ENCODE measurements at places on chromosomes 7 and 10.

- DNase-seq: no peak
Observed at GRCh38 chr7:139850906-139851305, 21.8 kb downstream of the TBXAS1 start.

DNA sequence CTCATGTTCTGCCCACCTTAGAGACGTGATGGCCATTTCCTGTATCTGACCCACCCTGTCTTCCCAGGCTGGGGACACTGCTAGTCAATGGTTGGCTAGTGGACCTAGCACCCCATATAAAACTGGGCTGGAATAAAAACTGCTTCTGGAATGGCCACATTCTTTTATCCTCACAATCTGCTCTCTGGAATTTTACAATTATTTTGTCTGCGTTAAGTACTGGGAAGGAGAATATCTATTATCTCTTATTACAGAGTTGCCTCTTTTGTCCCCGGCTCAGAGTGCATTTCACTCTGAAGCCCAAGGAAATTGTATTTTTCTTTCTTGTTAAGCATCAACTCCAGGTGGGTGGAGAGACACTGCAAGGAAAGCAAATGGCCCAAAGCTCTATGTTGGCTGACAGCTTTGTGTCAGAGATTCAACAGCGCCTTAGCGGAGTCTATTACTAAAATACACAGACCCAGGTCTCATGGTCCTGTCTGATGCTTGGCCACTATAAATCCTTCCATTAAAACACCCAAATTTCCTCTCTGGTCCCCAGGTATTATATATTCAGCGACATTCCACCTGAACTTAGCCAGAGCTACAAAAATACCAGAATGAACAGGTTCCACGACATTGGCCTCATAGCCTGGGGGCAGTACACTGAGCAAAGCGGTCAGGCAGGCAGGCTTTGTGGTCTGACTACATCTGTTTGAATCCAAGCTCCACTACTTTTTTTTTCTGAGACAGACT is 121.7 kb downstream of the PRPF18 start:
- DNase-seq: no peak

- DNase-seq: no peak
Observed at GRCh38 chr10:24157567-24157966, 51.4 kb upstream of the KIAA1217 start.

GRCh38 chr7:127905491-127906330 is 125.5 kb downstream of the LRRC4 start:
- DNase-seq: peak; percentile 49

GRCh38 chr7:45623740-45624391 is 49.7 kb downstream of the ADCY1 start:
- no peak for DNase-seq

- DNase-seq: no peak
Observed at GRCh38 chr10:124537166-124537725, 75.6 kb downstream of the LHPP start.

GRCh38 chr10:43083764-43084163 is 6.9 kb downstream of the RET start:
- no peak for DNase-seq

DNA sequence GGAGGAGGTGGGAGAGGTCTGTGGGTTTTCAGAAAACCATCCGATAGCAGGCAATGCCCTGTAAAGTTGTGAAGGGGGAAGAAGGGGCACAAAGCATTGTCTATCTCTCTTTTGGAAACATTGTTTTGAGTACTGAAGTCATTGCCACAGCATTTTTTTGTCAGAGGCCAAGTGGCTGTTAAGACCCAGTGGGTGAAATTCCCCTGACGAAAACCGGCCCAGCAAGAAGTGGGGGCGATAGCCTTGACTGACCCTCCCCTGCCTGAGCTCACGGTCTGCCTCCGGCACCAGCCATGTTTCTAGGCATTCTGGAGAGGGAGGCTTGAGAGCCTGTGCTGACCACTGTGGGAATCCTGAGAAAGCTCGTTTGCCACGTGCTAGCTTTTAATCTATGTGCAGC is 144.7 kb downstream of the RPS24 start:
- no peak for DNase-seq

GRCh38 chr7:71457846-71458590 is 326.1 kb downstream of the GALNT17 start:
- no peak for DNase-seq

- DNase-seq: peak; percentile 87
Observed at GRCh38 chr7:2607122-2607922, 24.5 kb upstream of the TTYH3 start.

- DNase-seq: no peak
Observed at GRCh38 chr7:30214651-30215137, 69.7 kb upstream of the ZNRF2 start.

DNA sequence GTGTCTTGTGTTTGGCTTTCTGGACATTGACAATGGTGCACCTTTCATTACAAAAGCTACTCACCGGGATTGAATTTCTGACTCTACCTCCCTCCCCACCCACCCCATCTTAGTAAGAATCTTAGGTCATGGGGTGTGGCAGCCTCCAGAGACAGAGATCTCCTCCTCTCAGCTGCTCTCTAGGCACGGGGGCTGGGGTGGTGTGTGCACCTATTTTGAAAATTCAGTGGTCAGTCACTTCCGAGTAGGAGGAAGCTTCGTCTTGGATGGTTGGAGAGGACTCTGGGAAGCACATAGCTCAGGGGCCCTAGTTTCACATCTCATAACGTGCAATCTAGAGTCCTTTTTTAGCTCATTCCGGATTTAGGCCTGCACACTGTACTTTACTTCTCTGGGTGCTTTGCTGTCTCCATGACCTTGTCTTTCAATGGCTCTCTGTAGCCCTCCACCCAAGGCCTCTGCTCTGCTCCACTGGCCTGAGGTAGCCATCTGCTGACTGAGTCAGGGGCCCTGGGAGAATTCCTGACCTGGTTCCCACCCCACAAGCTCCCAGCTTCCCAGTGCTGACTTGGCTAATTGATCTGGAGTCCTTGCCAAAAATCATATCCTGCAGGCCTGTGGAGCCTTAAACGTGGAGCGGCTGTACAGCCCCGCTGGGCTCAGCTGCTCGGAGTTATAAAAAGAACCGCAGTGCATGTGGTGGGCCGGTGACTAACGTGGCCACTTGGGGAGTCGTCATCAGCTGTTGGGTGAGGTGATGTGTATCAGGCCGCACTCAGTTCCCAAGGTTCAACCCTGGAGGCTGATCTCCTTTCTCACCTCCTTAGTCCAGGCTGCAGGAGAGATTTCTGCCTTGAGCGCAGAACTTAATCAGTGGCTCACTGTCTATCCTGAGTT is 19.3 kb upstream of the ADAMTS14 start:
- peak; percentile 92 for DNase-seq

GRCh38 chr10:29636178-29636577 is 1.4 kb upstream of the SVIL start:
- DNase-seq: peak; percentile 51

DNA sequence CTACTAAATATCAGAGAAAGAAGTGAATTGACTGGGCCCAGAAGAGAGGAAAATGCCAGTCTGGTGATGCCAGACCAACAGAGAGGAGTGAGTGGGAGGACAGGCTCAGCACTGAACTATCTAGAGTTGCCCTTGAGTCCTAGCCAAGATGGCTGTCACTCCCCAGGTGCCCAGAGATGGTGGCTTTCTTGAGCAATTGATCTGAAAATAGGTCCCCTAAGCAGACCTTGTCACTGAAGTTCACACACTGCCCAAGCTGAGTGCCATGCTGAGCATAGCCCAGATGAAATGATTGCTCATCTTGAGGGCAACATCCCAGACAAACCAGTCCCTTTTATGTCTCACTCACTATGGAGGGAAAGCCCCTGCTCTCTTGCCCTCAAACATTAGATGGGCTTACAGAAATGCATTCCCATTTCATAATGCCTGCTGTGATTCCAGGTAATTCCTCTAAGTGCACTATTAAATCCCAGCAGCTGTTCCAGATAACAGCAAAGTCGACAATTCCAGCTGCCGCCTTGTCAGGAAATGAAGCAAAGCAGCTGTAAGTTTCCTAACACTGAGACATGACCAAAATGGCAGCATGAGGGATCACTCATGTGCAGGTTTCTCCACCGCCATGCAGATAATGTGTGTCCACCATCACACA is 329.4 kb downstream of the KCNMA1 start:
- no peak for DNase-seq

- peak; percentile 82 for DNase-seq
Observed at GRCh38 chr10:43671659-43672531, 23.2 kb upstream of the ZNF32 start.

GRCh38 chr7:155752756-155753445 is 59.4 kb downstream of the SHH start:
- DNase-seq: no peak

DNA sequence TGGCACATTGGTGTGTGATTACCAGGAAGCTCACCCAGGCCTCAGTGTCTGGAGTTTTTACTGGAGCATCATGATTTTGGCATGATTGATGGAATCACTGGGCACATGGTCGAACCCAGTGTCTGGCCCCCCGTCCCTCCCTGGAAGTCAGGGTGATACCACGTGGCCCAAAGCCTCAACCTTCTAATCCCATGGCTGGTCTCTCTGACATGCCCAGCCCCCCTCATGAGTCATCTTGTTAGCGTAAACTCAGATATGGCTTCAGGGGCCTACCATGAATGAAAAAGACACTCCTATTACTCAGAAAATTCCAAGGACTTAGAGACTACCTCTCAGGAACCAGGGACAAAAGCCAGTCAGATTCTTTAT is 109.3 kb downstream of the GRK5 start:
- peak; percentile 74 for DNase-seq

- DNase-seq: no peak
Observed at GRCh38 chr7:40526951-40527715, 392.3 kb downstream of the SUGCT start.

- no peak for DNase-seq
Observed at GRCh38 chr10:69492746-69493462, 41.6 kb downstream of the TSPAN15 start.

DNA sequence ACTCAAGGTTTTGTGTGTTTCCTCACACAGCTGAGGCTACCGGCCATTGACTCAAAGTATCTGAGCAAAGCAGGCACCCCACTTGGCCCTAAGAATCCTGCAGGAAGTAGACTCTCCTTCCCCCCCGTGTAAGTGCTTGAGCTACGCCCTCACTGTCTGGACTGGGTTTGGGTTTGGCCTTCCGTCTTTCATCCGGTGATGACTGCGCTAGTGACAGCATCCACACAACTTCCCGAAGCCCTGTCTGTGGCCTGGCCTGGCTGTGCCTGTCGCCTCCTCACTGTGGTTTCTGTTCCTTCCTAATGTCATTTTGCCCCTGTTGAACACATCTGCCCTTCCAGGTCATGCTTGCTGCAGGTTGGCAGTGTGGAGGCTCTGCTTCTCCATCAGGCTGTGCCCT is 14.5 kb downstream of the C7orf57 start:
- DNase-seq: no peak

GRCh38 chr7:28018020-28018419 is 162.6 kb downstream of the JAZF1 start:
- no peak for DNase-seq

DNA sequence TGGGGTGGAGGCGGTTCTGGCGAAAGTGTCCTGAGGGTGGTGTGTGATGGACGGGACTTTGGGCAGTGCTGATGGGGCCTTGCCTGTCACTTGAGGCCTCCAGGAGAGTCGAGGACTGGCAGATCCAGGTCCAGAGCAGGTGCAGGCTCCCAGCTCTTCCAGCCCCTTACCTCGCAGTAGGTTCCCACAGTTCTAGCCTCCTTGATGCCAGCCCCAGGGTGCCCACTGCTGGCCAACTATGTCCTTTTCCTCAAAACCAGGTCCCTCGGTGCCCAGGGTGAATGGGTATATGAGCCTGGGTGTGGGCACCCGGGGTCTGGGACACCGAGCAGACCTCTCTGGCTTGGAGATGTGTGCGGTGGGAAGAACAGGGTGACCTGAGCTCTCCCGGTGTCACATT is 8.3 kb downstream of the FAM20C start:
- DNase-seq: no peak

GRCh38 chr7:17131060-17131345 is 167.4 kb upstream of the AHR start:
- no peak for DNase-seq

DNA sequence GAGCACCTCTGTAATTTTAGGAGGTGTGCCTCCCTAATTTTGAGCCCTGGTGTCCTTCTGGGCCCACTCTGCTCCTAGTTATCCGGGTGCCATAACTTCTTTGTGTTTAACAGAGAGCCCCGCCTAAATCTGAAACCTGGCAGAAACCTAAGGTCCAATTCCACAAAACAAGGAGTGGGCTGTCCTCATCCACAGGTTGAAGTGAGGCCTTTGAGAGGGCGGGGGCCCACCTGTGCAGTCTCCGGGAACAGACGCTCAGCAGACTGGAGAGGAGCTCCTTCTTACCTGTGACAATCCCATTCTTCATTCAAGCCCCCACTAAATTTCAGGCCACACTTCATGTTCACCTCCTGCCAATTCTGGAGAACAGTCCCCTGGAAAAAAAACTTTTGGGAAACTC is 10.9 kb downstream of the TMEM72 start:
- no peak for DNase-seq

GRCh38 chr10:63137306-63137705 is 4.2 kb downstream of the NRBF2 start:
- peak; percentile 47 for DNase-seq

GRCh38 chr7:137923380-137923779 is 76.6 kb upstream of the DGKI start:
- peak; percentile 68 for DNase-seq

DNA sequence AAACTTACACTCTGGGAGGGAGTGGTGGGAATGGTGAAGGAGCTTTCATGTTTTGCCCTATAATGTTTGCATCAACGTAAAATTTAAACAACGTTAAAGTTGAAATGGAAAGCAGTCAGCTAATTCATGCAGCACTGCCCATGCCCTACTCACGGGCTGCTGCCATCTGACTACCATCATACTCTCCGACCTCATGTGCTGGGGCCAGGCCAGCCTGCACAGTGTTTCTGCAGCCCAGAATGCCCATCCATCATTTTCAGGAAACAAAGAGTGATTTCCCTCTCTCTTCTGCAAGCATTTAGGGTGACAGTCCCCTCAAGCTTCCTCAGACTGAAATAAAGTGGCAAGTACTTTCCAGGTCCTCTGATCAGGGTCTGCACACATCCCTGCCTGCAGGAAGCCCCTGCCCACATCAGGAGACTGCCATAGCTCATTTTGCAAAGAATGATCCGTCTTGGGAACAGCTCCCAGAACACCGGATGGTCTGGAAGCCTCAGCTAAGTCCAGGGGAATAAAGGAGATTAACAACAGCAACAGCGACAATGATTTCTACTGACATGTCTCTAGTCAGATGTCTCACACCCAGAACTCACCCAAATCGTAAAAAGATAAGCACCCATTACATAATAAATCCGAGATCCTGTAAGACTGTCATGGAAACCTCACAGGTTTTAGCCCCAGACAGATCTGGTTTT is 40.3 kb downstream of the ARHGAP22 start:
- no peak for DNase-seq

GRCh38 chr10:80075781-80076180 is 2.7 kb upstream of the TMEM254 start:
- peak; percentile 14 for DNase-seq

GRCh38 chr7:618539-619367 is 99.1 kb upstream of the PDGFA start:
- no peak for DNase-seq

DNA sequence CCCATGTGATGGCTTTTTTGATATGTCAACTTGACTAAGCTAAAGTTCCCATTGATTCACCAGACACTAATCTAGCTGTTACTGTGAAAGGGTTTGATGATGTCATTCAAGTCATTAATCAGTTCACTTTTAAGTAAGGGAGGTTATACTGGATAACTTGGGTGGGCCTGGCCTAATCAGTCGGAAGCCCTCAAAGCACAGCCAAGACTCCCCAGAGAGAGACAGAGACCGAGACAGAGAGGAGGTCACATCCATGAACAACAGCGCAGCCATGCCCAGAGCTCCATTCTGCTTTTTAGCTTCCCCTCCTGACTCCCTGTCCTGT is 103.4 kb downstream of the TRIL start:
- DNase-seq: no peak

GRCh38 chr7:74228951-74229900 is 19.4 kb downstream of the LAT2 start:
- peak; percentile 10 for DNase-seq

Data from AG20443 (cell line).